Adipose tissue (tissue), 3 donors: ENCODE measurements at places on chromosomes 6 and 20. TPM values are rescaled to one million over a fixed set of nuclear protein-coding genes. Genes with fewer than 3 reads are reported as not detected.

The CTSZ gene
- polyA plus RNA-seq = 212 TPM

The TJAP1 gene
- polyA plus RNA-seq = 17.2 TPM

The VWA7 gene
- 0.61 TPM for polyA plus RNA-seq

The ZC3H12D gene
- polyA plus RNA-seq = 0.24 TPM

The BFSP1 gene
- polyA plus RNA-seq = 1.3 TPM

The FAM110A gene
- 2.7 TPM for polyA plus RNA-seq

The DHX16 gene
- polyA plus RNA-seq = 22.3 TPM

The MATN4 gene
- 0.07 TPM for polyA plus RNA-seq

The TDRD6 gene
- 0.07 TPM for polyA plus RNA-seq

The MAP1LC3A gene
- 24.8 TPM for polyA plus RNA-seq

The RBM38 gene
- 10.1 TPM for polyA plus RNA-seq

The BTNL2 gene
- not detected for polyA plus RNA-seq

The SOX12 gene
- 2.1 TPM for polyA plus RNA-seq

The KCNB1 gene
- polyA plus RNA-seq = 0.64 TPM

The GJA1 gene
- polyA plus RNA-seq = 35.4 TPM

The KIAA1755 gene
- polyA plus RNA-seq = 0.47 TPM

The CLIC5 gene
- polyA plus RNA-seq = 0.78 TPM

The ECT2L gene
- polyA plus RNA-seq = not detected

The RBBP9 gene
- 5.2 TPM for polyA plus RNA-seq

The SLC32A1 gene
- not detected for polyA plus RNA-seq

The HLA-DRB5 gene
- polyA plus RNA-seq = 0.67 TPM

The PPP1R16B gene
- polyA plus RNA-seq = 6.8 TPM

The TMEM244 gene
- polyA plus RNA-seq = not detected

The LPA gene
- polyA plus RNA-seq = not detected

The ZNF334 gene
- polyA plus RNA-seq = 1.3 TPM

The TNFRSF6B gene
- 92.8 TPM for polyA plus RNA-seq

The LRRN4 gene
- polyA plus RNA-seq = 1.7 TPM

The GPANK1 gene
- 9.7 TPM for polyA plus RNA-seq

The PTCRA gene
- polyA plus RNA-seq = not detected

The PCK1 gene
- 161 TPM for polyA plus RNA-seq

The DEFB128 gene
- polyA plus RNA-seq = not detected

The NMBR gene
- not detected for polyA plus RNA-seq

The FBXL4 gene
- 4.6 TPM for polyA plus RNA-seq

The PI3 gene
- 10.4 TPM for polyA plus RNA-seq

The OXT gene
- polyA plus RNA-seq = 1.9 TPM

The TPBG gene
- 10.7 TPM for polyA plus RNA-seq

The LAMA4 gene
- 10.0 TPM for polyA plus RNA-seq

The RAET1L gene
- 0.06 TPM for polyA plus RNA-seq

The RAMACL gene
- 0.22 TPM for polyA plus RNA-seq

The FOXA2 gene
- 2.0 TPM for polyA plus RNA-seq

The FILIP1 gene
- 3.1 TPM for polyA plus RNA-seq

The ARMH2 gene
- not detected for polyA plus RNA-seq

The PNPLA1 gene
- polyA plus RNA-seq = 0.02 TPM

The PSORS1C1 gene
- polyA plus RNA-seq = 0.28 TPM

The COL20A1 gene
- not detected for polyA plus RNA-seq

The NEURL2 gene
- 8.0 TPM for polyA plus RNA-seq

The PKIB gene
- polyA plus RNA-seq = 2.8 TPM

The TNXB gene
- polyA plus RNA-seq = 47.4 TPM

The BLTP3A gene
- 5.2 TPM for polyA plus RNA-seq

The SLC24A3 gene
- 11.5 TPM for polyA plus RNA-seq

The ELMO2 gene
- polyA plus RNA-seq = 13.0 TPM

The PPP1R3G gene
- polyA plus RNA-seq = 0.22 TPM

The WFDC9 gene
- polyA plus RNA-seq = not detected

The BCAS1 gene
- polyA plus RNA-seq = 0.24 TPM

The ARMC12 gene
- 0.58 TPM for polyA plus RNA-seq

The FAM83C gene
- polyA plus RNA-seq = 0.03 TPM
